Suppressor macrophage (primary cell): ENCODE measurements at places on chromosomes 11 and 22.
A peak's percentile ranks its signal among the peaks of the same experiment; 100 is the strongest.

GRCh38 chr11:46254133-46254491 is 23.4 kb upstream of the CREB3L1 start:
- DNase-seq, result no peak

GRCh38 chr22:35782504-35782903 is 64.8 kb downstream of the APOL5 start:
- DNase-seq, result no peak

DNA sequence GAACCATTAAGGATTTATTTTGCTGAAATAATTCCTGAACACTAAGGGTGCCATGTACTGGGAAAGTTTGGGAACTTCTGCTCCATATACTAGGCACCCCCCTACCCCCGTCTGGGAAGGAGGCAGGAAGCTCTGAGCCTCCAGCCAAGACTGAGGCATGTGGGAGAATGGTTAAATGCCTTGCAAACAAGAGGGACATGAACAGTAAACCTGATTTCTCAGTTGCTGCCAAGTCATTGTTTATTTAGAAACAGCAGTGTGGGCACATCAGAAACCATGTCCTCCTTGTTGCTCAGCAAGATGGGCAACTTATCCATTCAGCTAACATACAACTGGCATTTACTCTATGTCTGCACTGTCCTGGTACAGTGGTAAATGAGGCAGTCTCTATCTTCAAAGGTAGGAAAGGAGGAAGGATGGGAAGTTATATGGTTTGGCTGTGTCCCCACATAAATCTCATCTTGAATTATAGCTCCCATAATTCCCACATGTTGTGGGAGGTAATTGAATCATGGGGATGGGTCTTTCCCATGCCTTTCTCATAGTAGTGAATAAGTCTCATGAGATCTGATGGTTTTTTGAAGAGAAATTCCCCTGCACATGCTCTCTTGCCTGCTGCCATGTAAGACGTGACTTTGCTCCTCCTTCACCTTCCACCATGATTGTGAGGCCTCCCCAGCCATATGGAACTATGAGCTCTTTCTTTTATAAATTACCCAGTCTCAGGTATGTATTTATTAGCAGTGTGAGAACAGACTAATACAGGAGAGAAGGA is 459.1 kb downstream of the MIAT start:
- DNase-seq, result no peak

DNA sequence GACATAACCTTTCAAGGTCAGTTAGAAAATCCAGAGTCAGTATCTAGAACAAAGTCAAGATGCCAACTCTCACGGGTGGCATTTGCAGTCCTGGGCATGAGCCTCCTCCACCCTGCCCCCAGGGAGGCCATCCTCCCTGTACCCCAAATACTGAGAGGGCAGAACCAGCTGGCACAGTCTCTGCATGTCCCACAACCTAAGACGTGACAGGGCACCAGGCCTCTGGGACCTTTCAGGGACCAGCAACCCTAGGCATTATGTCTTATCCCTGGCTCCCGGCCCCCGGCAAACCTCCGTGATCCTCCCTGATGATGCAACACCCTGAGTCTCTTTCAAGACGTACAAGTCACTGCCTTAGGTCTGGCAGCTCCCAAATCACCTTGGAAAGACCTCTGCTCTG is 2.0 kb downstream of the MB start:
- DNase-seq, result no peak

- DNase-seq, result peak; percentile 82
Measured at GRCh38 chr11:67504950-67505581, at the start of gene PITPNM1. TSS of gene PITPNM1 (minus strand) at chr11:67505363. CDS start at chr11:67504180, 1,183 bp downstream.

GRCh38 chr11:123425367-123425766 is 4.7 kb upstream of the GRAMD1B start:
- no peak for DNase-seq

DNA sequence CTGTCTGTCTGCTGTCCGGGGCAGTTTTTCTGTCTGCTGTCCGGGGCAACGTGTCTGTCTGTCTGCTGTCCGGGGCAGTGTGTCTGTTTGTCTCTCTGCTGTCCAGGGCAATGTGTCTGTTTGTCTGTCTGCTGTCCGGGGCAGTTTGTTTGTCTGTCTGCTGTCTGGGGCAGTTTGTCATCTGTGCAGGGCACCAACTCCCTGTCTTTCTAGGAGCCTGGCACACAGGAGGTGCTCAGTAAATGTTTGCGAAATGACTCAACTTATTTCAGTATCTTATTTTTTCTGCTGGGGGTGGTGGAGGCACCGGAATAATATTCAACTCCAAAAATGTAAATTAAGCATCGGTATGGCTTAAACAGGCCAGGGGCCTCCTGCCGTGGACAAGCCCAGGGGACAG is 12.0 kb upstream of the TTLL12 start:
- DNase-seq, result no peak
